ENCODE measurements at places on chromosomes 11 and 22.
A peak's percentile ranks its signal among the peaks of the same experiment; 100 is the strongest.

- DNase-seq: no peak
These were observed 6.5 kb upstream of the ELFN2 start for GRCh38 chr22:37433786-37434185.

- no peak for DNase-seq
These were observed 49.6 kb downstream of the KIF18A start for GRCh38 chr11:28058333-28058732.

- DNase-seq: peak; percentile 85
These were observed 18.6 kb upstream of the SCARF2 start for GRCh38 chr22:20456064-20456721.

- DNase-seq: no peak
These were observed 34.3 kb upstream of the CSTF3 start for GRCh38 chr11:33195462-33196173.

DNA sequence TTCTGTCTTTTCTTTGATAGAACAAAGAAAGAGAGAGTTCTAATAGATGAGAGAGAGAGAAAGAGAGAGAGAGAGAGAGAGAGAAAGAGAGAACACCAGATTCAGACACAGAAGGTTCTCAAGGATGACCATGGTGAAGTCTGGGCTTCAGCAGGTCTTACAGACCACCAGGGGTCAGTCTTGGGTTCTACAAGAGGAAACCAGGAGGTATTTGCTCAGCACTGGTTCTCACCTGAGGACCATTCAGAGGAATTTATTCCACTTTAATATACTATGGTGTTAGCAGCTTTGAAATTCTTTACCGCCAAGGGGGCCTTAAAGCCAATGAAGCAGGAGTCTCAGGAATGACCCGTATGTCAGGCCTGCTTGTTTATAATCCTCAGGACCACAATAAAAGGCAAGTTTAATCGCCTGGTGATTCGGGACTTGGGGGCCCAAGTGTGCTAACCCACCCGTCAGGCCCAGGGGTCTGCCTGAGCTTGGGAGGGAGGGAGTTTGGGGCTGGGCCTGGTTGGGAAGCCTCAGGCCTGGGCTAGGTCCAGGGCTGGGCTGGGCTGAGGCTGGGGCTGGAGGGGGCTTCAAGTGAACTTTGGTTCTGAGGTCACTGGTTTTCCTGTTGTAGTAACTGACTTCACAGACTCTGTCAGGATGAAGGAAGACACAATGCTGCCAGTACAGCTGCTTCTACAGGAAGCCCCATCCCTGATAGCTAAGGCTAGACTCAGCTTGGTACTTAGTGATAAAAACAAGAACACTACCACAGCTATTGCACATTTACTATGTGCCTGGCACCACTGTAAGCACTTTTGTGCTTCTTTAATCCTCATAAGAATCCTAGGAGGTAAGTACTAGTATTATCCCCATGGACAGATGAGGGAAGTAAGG is 179.2 kb upstream of the ZBED5 start:
- no peak for DNase-seq

DNA sequence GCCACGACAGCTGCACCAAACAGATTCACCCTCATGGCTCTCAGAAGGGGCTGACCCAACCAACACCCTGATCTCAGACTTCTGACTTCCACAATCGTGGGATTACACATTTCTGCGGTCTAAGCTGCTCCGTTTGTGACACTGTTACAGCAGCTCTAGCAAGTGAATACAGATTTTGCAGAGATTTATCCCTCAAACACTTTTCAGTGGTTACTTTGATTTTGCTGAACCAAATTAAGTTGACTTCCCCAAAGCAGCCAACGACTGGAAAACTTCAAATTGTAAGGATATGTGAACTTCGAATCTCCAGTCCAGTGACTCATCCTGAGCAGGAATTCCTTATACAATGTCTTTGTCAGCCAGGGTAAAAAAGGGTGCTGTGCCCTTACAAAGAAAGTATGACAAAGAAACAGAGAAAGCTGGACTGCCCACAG is 14.8 kb upstream of the INCENP start:
- peak; percentile 37 for DNase-seq

DNA sequence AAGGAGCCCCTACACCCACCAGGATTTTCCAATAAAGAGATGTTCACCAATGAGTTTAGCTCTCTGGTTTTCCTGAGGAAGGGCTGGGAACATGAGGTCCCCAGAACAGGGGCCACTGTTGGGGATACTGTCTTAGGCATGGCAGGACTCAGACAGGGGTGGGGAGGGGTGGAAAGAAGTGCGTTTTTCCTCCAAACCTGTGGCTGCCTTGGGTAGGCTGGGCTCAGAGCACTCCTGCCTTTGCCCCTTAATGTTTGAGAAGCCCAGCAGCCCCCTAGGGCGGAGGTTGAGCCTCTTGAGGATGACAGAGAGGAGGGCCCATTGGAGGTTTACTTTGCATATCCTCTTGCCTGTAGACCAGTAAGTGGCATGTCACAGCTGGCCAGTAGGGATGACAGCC is 10.6 kb downstream of the MTFP1 start:
- no peak for DNase-seq

DNA sequence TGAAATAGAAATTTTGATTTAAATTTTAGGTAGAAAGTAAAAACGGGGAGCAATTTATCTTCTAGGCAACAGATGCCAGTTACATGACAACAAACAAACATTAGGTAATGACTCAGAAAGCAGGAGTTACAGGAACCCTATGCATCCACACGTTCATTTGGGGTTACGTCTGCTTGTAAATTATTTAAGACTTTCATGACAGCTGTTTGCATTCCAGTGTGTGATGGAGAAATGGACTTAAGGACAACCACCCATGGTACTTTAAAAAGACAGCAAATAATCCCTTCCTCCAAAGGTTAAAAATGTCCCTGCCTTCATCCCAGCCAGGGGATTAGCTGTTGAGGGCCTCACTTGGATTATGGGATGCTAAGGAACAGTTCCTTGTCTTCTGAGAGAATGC is 11.8 kb downstream of the E2F8 start:
- no peak for DNase-seq

- no peak for DNase-seq
These were observed 2.0 kb upstream of the LMO2 start for GRCh38 chr11:33893711-33894397.

DNA sequence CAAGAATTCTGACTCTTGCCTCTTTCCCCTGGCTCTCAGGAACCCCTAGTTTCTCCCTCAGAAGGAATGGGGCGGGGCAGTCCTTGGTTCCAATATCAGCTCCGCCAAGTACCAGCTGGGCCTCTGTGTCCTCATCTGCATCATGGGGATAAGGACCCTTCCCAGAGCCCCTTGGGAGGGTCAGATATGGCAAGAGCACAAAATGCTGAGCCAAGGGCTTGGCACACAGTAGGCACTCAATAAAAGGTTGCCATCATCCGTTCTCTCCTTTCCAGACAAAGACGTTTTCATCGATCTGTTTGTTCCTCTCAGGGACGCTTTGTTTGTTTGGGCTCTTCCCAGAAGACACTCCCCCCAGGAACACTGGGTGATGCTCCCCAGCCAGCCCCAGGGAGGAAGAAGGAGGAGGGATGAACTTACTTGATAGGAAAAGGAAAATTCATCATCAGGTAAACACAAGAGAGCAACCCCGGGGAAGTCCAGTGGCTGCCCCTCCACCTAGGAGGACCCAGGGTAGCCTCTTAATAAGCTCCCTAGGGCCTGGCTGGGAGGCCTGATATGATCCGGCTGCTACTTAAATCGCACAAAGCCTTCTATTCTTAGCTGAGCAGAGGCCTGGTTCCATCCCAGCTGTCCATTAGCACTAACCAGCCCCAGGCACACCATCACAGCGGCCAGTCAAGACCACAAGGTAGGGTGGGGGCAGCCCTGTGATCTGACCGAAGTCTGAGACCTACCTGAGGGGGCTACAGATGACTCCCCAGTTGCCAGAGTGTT is 19.6 kb downstream of the GDPD5 start:
- no peak for DNase-seq

DNA sequence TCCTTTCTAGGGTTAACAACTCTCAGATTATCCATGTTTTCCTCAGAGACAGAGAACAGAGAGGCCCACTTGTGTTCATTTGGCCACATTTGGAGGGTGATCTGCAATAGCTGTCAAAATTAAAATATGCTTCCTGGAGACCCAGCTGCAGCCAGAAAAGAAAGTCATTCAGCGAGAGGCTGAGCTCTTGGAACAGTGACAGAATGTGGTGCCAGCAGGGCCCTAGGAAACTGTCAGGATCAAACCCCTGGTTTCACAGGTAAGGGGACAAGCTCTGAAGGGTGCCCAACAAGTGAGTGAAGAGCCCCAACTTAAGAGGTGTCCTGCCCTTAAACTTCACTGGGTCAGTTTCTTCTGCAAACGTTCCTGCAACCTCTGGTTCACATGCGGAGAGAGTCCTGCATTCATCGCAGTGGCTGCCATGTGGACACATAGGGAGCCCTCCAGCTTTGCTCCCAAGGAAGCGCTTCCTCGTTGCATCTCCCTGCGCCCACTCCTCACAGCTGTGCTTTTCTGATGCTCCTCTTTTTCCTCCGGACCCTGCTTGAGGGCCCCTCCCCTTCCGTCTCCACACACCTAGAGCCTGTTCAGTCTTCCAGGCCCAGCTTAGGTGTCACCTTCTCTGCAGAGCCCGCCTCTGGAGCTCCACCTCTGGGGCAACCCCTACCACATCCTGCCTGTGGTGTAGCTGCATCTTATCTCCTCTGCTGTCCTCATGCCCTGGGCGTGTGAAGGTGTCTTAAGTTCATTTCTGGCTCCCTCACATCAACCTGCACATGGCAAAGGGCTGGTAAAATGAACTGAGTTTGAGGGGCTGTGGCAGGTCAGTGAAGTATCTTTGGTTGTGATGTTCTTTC is 3.9 kb downstream of the UCP3 start:
- DNase-seq: no peak

- DNase-seq: peak; percentile 32
These were observed 289.1 kb upstream of the SORL1-AS1 start for GRCh38 chr11:121741761-121742361.

DNA sequence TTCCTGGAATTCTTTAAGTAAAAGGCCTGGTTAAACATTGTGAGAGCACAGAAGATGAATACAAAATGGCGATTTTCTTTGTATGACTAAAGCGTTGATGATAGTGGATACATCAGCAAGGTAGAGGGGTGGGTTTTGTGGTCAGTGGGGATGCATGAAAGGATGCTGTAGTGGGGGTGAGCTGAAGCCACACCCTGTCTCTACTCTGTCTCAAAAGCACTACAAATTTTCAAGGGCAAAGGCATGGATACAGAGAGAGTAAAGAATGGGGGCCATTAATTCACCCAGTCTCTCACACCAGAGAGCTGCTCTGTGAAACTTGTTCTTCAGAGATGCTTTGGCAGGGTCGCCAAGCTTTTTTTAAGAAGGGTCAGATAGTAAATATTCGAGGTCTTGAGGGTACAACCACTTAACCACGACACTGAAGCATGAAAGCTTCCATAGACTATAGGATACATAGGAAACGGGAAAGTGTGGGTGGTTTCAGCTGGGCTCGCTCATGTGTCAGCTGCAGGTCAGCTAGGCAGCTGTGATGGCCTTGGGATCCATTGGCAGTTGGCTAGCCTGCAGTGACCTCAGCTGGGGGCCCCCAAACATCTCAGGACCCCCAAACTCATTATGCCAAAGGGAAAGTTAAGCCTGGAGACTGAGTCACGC is 8.3 kb downstream of the TMEM138 start:
- no peak for DNase-seq

GRCh38 chr11:3894128-3894731 is 38.8 kb downstream of the STIM1 start:
- DNase-seq: peak; percentile 71

DNA sequence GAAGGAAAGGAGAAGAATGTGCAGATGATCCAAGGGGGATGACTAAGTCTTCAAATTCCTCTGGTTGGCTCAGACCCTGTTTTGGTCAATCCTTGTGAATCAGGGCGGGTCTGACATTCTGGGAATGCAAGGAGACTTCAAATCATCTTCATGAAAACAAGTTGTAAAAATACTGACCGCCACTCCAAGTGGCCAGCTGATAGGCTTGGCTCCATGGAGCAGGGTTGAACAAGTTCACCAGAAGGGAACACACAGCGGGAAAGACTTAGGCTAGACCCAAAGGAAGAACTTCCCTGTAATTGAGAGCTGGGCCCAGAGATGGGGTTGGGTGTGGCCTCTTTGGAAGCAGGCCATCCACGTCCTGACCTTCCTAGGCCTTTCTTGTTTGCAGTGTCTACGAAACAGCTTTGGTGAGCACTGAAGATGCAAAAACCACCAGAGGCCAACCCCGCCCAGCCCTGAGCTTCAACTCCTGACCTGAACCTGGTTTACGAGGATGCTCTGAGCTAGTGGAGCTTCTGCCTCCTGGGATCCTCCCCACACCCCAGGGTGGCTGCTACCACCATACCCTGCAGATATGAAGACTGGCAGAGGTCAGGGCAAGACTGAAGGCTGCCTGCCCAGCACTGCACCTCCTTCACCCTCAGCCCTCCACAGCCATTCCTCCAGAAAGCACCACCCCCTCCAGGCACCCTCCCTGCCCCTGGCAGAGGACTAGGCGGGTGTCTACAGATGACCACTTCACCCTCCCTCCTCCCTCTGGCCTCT is 26.1 kb downstream of the GDPD5 start:
- DNase-seq: peak; percentile 99

GRCh38 chr11:33016654-33017053 is 976 bp downstream of the DEPDC7 start:
- no peak for DNase-seq

GRCh38 chr11:126654886-126655806 is 299.7 kb downstream of the ST3GAL4 start:
- DNase-seq: no peak

GRCh38 chr11:20310596-20311394 is 52.7 kb upstream of the HTATIP2 start:
- no peak for DNase-seq

DNA sequence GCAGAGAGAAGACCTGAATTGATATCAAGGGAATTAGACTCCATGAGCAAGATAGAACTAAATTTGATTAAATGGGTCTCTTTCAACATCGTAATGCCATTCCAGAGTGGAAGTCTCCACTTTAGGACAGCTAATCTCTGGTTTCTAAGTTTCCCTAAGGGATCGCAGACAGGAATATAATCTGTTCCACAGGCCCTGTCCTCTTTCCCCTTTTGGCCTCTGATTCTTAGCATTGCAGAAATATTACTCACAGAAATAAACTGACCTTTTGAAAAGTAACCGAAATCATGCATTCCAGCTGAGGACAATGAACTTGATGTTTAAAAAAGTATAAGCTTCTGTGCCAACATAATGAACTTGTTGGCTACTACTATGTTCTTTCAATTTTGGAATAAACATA is 227.8 kb downstream of the ETS1 start:
- peak; percentile 18 for DNase-seq

- DNase-seq: no peak
These were observed 73.2 kb downstream of the RAB38 start for GRCh38 chr11:88101881-88102597.

GRCh38 chr11:69644071-69644961 is 3.4 kb downstream of the CCND1 start:
- DNase-seq: peak; percentile 92

DNA sequence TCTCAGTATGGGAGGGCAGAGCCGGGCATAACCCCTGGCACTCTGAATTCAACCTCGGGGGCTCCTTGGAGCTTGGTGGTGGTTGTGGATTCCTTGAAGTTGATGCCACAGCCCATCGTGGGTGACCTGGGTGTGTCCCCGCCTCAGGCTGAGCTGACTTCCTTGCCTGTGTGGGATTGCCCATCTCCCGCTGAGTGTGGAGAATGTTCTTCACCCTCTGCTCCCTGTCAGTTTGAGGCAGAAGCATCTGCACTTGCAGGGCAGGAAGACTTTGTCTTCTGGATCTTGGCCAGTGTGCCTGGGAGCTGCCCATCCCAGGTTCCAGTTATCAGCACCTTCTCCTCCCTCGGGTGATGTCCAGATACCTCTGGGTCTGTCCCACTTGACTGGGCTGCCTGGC is 25.3 kb downstream of the CD82 start:
- no peak for DNase-seq
